NCI-H1930 (cell line): ENCODE measurements at places on chromosomes 2 and 18.

- DNase-seq = peak; percentile 48
These were observed 53.7 kb upstream of the ARL4C start for GRCh38 chr2:234550511-234551107.

GRCh38 chr18:56168049-56168781, 470.2 kb downstream of the TXNL1 start:
- DNase-seq = no peak

DNA sequence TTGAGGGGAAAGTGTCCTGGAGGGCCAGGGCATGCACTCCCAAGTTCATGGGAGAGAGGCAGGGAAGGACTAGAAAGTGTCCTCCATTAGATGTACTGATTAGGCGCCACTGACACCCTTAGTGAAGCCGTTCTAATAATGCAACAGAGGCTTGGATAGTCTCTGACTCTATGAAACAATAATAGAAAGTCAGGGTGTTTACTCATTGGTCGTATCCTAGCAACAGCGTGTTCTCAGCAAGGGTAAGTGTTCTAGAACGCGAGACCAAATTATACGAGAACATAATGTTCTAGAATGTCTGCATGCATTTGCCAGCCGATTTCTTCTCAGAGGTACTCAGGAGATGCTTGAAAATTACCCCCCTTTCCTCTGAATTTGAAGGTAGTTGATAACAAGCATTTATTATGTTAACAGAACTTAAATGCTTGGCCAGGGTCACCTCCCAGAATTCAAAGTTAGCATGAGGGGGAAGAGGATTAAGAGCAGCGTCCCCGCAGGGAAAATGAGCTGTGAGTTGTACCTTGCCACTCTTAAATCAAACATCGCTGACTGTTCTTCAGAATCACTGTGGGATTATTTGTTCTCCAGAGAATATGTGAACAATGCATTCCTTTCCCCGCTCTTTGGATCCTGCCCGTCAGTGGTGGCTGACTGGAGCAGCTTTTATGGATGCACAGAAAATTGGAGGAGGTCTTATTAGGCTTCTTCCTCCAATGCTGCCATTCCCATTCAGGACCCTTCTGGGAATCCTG, 33.7 kb upstream of the PDIA6 start:
- DNase-seq = no peak

- DNase-seq = no peak
These were observed 36.2 kb downstream of the LCT start for GRCh38 chr2:135800513-135801460.

GRCh38 chr18:11179959-11180519, 30.7 kb upstream of the PIEZO2 start:
- DNase-seq = no peak

DNA sequence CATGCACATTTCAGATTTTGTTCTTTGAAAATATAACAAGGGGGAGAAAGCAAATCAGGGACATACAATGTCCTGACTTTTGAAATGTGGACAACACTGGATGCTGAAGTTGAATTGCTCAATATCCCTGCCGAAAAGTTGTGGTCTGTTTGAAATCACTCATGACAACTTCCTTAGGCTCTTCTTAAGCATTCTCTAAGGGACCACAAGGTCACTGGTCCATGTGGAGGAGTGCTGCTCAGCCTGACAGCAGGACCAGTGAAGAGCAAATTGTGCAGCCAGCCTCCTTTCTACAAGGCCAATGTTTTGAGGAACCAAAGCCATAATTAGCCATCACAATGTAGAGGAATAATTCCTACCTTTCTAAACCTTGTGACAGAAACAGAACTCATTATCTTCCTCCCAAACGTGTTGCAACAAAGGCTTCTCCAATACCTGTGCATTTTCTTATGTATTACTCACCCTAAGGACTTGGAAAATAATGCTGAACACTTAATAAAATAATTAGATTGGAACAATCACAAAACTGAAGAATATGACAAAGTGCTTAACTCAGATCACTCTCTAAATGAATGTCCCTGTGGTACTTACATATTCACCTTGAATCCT, 1477.6 kb upstream of the NXPH2 start:
- DNase-seq = no peak

DNA sequence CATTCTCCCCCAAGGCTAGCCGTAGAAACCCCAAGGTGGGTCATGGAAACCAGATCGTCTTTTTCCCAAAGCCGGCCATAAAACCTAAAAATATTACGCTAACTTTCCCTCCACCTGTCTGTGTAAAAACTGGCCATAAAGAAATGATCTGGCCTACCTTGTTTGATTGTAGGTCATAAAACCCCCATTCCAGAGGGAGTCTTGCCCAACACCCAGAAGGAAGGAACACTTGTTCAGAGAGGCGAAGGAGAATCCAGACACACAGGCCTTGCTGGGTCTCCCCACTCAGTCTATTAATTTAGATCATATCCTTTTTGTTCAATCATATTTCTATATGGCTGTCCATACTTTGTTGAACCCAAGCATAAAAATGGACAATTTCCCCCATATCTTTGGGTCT, 344.7 kb downstream of the HRH4 start:
- DNase-seq = no peak

DNA sequence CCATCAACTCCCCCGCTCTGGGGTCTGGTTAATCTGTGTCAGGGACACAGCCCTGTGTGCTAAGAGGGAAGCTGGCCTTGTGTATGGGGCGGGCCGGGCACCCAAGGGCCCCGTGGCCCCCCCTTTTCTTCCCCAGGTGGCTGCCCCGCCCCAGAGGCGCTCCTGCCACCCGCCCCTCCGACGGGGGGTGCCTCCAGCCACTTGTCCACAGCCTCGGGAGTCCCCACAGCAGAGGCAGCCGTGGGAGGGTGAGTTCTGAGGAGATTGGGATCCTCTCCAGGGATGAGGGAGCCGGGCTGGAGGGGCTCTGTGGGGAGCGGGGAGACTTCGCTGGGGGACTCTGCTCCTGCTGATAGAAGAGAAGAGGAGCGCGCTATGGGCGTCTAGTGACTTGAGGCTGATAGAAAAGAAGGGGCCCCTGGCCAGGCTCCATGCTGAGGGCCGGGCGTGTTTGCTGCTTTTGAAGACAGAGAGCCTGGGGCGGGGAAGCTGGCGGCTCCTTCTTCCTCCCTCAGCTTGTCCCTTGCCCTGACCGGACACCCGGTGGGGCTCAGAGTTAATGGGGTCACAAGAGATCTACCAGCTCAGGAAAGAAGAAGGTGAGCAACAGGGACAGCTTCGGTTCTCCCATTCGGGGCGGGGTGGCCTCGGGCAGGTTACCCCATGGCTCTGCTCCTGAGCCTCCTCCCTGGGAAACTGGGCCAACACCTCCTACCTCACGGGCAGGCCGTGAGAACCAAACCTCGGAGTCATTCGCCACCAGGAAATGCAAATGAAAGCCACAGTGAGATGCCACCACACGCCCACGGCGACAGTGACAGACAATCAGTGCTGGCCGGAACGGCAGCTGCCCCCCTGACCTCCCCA, 89.4 kb upstream of the TAF1B start:
- DNase-seq = no peak

GRCh38 chr18:8603663-8604520, 5.3 kb upstream of the RAB12 start:
- no peak for DNase-seq

- no peak for DNase-seq
These were observed 49.9 kb upstream of the RNU4ATAC start for GRCh38 chr2:121480826-121481225.

DNA sequence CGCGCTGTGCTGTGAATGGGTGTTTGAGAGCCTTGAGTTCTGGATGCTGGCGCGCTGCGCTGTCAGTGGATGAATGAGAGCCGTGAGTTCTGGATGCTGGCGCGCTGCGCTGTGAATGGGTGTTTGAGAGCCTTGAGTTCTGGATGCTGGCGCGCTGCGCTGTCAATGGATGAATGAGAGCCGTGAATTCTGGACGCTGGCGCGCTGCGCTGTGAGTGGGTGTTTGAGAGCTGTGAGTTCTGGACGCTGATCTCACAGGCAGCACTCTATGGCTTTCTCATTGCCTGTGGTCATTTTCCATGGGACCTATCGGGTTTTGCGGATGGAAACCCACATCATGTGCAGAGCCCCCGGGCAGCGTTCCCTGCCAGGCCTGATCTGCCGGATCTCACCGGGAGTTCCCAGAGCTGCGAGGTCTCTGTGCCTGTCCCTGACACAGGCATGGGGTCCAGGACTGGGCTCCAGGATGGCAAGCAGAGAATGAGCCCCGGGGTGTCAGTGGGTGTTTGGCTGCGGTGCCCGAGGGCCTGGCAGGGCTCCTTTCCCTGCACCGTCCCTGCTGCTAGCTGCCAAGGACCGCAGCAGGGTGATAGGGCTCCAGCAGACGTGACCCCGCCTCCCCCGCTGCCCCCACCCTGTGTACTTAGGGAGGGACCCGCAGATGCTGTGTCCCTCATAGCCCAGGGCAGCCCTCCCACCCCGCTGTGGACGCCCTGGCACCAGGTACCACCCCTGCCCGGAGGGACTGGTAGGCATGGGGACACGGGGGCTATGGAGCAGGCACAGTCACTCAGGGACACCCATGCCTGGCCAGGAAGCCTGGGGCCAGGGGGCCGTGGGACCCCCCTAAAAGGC, 9.7 kb downstream of the PDCD1 start:
- no peak for DNase-seq

DNA sequence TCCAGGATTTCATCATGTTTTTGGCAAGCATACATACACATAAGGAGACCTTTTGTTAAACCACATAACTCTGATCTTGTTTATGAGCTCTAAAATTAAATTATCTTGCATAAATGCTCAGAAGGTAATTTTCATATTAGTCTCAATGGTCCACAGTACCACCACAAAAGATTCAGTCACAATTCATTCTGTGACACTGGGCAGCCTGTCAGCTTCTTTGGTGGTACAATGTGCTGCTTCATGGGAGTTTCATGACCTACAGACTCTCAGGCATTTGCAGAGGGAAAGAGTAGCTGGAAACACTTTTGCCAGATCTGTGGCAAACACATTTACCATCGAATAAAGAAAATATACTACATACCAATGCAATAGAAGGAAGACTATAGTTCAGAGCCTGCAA, 51.3 kb upstream of the ZNF397 start:
- no peak for DNase-seq

DNA sequence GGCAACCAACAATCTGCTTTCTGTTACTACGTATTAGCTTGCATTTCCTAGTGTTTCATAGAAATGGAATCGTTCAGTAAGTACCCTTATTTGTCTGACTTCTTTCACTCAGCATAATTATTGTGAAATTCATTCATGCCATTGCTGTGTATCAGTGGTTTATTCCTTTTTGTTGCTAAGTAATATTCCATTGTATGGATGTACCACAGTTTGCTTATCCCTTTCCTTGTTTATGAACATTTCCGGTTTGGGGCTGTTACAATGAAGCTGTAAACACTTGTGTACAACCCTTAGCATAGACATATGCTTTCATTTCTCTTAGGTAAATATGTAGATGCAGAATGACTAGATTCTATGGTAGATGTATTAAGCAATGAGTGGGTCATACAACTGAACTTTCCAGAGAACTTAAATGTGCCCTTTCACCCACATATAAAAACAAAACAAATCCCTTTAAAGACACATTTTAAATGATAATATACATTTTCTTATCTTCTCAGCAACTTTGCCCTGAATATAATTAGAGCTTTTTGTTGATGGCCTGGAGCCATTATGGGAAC, 21.9 kb downstream of the FER1L5 start:
- DNase-seq = no peak

DNA sequence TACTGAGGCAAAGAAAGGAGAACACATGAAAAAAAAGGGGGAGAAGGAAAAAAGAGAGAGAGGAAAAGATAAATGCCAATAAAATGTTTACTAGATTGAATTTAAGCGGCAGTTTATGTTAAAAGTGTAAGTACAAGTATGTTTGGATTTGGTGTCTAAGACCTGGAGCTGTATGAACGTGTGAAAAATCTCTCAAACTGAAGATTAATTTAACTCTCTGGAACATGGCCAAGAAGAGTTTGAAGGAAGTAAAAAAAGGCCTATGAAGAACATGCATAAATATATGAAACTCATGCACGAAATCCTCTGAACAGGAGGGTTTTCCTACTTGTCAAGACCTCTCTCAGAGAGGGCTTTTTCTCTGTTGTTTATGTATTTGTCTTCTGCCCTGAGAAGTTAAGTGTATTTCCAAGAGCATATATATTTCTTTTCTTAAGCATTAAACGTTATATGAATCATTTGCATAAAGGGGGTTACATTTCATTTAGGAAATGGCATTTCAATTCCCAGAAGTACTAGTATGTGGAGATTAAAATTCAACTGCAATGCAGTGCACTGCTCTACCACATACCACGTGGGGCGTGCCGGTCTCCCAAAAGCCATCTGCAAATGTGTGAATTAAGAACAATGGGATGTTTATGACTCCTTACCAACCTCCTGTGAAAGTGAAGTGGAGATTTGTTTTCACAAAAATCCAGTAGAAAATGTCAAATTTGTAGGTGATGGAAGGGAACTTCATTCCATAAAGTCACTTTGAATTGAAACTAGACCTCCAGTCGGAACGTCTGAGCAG, 281.1 kb upstream of the TRIB2 start:
- DNase-seq = no peak

DNA sequence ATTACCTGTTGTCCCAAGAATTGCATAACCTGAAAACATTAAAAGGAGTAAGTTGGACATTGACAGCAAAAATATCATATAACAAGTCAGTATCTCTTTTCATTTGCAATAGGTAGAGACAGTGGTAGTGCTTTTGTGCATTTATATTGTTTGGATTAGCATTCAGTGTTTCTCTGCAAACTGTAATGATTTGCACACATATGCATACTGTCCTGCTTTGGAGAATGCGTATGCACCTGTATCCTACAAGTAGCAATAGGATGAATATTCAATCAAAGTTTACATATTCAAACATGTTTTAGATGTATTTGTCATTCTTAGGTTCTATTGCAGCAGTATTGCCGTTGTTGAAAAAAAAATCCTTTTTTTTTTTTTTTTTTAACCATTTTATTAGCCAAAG, 201.9 kb downstream of the ZNF407 start:
- no peak for DNase-seq

DNA sequence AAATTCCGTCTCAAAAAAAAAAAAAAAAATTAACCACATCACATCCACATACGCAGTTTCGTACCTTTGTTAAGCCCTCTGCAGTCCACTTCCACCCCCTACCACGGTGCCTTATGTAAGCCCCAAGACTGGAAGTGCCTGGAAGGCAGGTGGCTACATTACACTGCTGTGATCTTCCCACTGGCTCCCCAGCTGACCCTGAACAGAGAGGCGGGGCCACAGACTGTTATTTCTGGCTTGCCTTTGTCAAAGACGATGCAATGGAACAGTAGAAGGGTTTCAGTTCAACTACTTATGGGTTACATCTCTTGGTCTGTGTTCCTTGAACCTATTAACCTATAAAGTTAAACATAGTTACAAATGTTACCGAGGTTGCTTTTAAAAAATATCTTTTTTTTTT, 15.7 kb upstream of the COX7A2L start:
- DNase-seq = no peak
